Motor neuron (in vitro differentiated cells): ENCODE measurements at places on chromosomes 2 and 18. TPM values are rescaled to one million over a fixed set of nuclear protein-coding genes. Genes with fewer than 3 reads are reported as not detected.

GRCh38 chr18:30280186-30280585 lies 762.4 kb downstream of the DSC3 start:
- ATAC-seq: no peak

- ATAC-seq: no peak
Observed at GRCh38 chr2:218897394-218898108, 16.9 kb downstream of the WNT10A start.

DNA sequence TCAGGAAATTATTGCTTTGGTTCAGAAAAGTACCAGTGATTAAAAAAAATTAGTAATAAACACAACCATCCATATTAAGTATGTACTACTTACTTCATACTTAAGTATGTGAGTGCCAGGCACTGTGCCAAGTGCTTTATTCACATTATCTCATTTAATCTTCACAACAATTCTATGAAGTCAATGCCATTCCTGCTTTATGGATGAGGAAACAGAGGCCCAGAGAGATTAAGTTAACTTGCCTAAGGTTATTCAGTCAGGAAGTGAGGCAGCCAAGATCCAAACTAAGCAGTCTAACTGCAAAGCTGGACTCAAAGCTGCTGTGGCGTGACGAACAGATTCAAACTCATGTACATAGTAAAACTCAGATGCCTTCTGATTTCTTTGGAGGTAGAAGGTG lies 22.3 kb downstream of the DTNB start:
- ATAC-seq: no peak

GRCh38 chr2:231189571-231190495 lies 8.6 kb upstream of the ARMC9 start:
- no peak for ATAC-seq

GRCh38 chr2:196288006-196288538 lies 116.7 kb upstream of the STK17B start:
- ATAC-seq: no peak

- ATAC-seq: no peak
Observed at GRCh38 chr2:165240916-165241315, 1.7 kb downstream of the SCN2A start.

GRCh38 chr18:23887493-23887892 lies 127.1 kb upstream of the TTC39C start:
- peak; percentile 49 for ATAC-seq

DNA sequence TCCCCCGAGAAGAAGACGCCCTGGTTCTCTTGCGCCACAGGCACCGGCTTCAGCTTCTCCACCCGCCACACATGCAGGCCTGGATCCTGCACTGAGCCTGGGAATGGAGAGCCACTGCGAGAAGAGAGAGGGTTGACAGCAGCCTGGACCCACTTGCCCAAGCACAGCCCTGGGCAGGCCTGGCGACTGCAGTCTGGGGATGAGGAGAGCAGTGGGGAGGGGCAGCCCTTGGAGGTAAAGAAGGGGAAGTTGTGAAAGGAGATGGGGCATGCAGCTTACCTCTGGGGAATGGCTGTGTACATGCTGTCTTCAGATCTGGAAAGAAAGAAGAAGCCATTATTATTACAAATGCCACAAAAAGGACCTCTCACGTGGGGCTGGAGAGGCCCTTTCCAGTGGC lies 8.3 kb downstream of the CAPG start:
- ATAC-seq: no peak

DNA sequence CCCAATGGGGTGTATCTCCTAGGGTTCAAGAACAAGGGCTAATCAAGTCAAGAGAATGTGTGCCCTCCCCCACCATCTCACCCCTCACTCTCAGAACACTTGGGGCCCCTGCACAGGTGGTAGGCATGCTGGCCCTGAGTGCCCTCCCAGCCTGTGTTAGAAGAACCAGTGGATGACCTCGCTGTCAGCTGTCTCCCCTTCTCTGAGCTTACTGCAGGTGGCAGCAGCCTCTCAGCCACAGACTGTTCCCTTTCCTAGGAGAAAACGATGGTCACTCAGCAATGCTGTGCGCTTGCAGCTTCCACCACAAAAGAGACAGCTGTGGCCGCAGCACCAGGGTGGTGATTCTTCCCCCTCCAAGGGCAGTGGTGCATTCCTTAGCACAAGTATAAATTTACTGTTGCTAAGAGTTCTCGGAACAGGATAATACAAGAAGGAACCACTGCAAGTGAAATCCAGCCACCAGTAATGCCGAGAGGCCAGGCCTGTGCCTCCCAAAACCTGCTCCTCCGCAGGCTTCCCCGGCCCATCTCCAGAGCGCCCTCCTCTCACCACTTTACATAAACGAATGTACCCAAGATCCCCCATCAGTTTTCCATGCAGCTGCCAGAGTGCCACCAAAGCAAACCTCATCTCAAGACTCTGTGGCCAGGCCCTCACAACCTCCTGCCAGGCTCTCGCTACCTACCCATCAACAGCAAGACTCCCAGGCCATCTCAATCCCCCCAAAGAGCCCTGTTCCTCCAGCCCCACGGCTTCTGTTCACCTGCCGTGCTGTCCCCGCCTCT lies 935 bp upstream of the RAMP1 start:
- peak; percentile 94 for ATAC-seq

GRCh38 chr2:58107803-58108710 lies 61.5 kb downstream of the VRK2 start:
- ATAC-seq: no peak

GRCh38 chr2:9282128-9283112 lies 75.8 kb downstream of the ASAP2 start:
- ATAC-seq: no peak

DNA sequence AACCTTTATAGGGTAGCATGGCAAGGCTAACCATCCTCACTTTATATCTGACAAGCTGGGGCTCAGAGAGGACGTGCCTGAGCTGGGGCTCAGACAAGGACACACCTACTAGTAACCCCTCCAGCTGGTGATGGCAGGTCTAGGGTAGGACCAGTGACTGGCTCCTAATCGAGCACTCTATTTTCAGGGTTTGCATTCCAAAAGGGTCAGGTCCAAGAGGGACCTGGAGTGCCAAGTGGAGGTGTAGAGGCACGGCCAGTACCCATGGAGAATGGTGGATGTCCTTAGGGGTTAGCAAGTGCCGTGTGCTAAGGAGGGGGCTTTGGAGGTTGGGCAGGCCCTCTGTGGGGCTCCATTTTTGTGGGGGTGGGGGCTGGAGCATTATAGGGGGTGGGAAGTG lies 1.2 kb upstream of the DES start:
- no peak for ATAC-seq

GRCh38 chr2:54845514-54845913 lies 122.1 kb downstream of the EML6 start:
- ATAC-seq: peak; percentile 48

DNA sequence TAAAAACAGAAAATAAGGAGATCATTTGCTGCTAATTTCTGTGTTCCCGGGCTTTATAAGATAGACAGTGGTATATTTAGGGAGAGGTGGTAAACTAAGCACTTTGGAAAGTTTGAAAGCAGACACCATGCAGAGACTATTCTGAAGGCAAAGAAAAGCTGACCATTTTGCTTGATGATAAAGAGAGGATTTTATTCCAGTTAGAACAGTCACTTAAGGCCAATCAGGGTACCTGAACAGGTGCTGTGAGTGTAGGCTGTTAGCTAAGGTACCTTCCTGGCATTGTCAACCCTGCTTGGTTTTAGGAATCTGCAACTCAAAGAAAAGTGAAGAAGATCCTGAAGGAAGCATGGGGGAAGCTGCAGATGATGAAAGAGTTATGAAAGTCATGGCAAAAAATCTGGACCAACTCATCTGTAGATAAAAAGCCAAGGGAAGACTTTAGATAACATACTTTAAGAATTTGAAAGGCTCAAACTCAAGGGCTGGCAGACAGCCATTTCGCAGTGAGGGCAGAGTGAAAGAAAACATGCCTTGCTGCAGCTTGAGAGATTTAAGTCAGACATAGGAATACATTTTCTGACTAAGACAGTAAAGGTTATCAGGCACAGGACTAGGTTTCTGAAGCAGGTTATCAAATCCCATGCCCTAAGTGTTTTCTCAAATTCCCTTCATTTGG lies 80.1 kb upstream of the ARL5A start:
- no peak for ATAC-seq

DNA sequence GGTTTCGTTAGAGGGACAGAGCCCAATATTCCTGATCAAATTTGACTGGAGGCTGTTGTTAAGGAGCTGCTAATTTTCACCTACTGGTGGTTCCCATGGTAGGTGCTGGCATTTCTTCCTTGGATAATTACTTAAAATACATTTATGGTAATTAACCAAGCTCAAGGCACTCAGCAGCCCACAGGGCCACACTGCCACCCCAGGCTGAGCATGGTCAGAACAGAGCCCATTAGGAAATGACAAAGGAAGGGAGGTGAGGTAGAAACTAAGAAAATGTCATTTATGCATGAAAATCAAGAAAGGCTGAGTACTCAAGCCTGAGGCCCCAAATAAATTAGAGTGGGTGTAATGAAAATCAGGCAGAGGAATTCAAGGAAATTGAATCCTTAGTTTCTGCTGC lies 510.2 kb upstream of the GYPC start:
- ATAC-seq: no peak

- ATAC-seq: no peak
Observed at GRCh38 chr18:49843778-49844625, 30.7 kb upstream of the ACAA2 start.

DNA sequence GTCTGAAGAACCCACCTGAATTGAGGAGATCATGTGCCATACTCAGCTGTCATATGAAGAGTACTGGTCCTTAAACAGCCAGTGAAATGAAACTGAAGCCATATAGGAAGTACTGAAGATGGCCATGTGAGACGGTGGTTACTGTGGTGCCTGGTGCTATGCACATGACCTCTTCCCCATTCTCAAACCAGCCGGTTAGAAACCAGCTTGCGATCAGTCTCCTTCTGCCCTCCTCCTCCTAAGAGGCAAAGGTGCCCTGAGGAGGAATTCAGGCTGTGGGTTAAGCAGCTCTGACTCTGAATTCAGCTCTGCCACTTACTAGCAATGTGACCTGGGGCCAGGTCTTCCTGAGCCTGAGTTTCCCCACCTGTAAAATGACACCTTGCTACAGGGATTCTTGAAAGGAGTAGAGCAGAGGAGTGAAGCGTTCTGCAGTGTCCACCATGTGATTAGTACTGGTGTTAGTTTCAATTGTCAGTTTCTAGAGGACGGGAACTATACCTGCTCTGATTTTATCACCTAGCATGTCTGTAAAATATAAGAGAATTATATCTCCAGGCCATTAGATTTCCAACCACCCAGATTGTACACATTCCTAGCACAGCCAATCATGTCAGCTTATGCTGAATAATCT lies 5.1 kb downstream of the FECH start:
- ATAC-seq: no peak

GRCh38 chr2:145360129-145360790 lies 840.3 kb upstream of the ZEB2 start:
- ATAC-seq: no peak

GRCh38 chr2:237451643-237452469 lies 35.2 kb upstream of the MLPH start:
- no peak for ATAC-seq

DNA sequence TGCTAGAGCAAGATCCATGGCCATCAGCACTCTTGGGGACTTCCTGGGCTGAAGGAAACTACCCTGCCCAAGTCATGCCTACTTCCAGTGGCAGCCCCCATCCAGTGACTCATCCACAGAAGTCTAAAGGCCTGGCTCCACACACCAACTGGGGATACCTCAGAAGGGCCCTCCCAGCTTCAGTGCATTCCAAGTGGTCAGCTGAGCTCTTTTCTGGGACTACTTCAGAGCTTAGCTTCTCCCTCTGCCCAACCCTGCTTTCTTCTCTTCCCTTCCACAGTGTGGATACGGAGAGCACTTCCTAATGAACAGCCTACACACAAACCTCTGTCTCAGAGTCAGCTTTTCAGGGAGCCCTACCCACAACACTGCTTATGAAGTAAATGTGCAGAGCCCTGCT lies 66.5 kb downstream of the CLHC1 start:
- no peak for ATAC-seq

- no peak for ATAC-seq
Observed at GRCh38 chr2:81734981-81735380, 1430.4 kb upstream of the LRRTM1 start.

DNA sequence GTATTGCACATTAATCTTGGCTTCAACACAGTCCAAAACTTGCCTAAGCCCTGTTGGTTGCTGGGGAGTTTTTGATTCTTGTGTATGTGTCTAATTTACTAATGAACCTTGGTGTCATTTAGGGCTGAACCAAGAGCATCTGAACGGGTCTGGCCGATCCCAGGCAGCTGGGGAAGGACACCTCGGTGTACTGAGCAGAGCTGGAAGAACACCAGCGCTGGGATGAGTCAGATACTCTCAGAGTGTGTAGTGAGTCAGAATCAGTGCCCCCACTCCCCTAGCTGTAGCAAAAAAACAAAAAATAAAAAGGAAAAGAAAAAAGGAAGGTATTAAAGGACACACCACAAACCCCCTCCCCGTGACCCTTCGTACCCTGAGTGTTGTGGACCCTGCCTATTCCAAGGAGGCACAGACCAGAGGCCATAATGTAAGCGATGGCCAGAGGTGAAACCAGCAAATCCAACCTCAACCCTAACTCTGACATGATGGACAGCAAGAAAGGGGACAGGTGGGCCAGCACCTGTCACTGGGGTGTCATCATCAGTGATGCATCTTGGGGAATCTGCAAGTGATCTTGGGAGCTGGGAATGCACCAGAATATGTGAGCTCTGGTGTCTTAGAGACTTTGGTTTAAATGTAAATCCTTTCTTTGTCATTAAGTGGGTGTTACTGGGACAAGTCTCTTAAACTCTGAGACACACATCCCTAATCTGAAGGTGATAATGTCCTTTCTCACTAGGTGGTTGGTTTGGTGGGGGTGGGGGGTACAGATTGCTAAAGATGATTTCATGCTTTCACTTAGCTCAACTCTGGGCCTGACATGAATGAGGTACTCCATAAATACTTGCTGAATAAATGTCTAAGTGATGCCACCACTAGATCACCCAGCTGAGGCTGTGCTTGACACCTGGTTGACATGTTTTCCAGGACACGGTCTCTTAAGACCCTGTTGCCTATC lies 34.2 kb upstream of the NCOA1 start:
- peak; percentile 84 for ATAC-seq

Gene UGT1A5
- 0.47 TPM in 1 of 2 replicates, not detected in the other for total RNA-seq

Gene C1GALT1C1L
- 0.66 TPM in 1 of 2 replicates, not detected in the other for total RNA-seq

Gene HAAO
- 0.88 TPM in 1 of 2 replicates, not detected in the other for total RNA-seq

Gene GATA6
- total RNA-seq: 0.86 and 0.87 TPM in 2 replicates

Gene IL1RL2
- 0.05 TPM in 2 replicates for total RNA-seq

Gene HSBP1L1
- 6.5 and 7.4 TPM in 2 replicates for total RNA-seq

Gene TUBA4A
- 2.3 and 6.9 TPM in 2 replicates for total RNA-seq

Gene LIMS3
- 1.6 and 1.9 TPM in 2 replicates for total RNA-seq

Gene FHOD3
- total RNA-seq: 5.8 and 7.1 TPM in 2 replicates

Gene ABCB11
- 0.10 TPM in 1 of 2 replicates, not detected in the other for total RNA-seq

Gene NT5C1B
- total RNA-seq: 0.31 and 0.55 TPM in 2 replicates

Gene FOXI3
- 0.23 and 0.25 TPM in 2 replicates for total RNA-seq

Gene PLCD4
- total RNA-seq: 2.3 and 2.5 TPM in 2 replicates

Gene DPP10
- total RNA-seq: 2.1 and 4.2 TPM in 2 replicates
